GM19239 (cell line): ENCODE measurements at places on chromosomes 1 and 21.

GRCh38 chr1:39648496-39648895 lies 9.1 kb upstream of the HEYL start:
- no peak for DNase-seq

GRCh38 chr1:203117611-203118575 lies 9.6 kb upstream of the ADORA1 start:
- DNase-seq: peak; percentile 57

- no peak for DNase-seq
Observed at GRCh38 chr1:226001963-226002666, 3.0 kb upstream of the SDE2 start.

- DNase-seq: no peak
Observed at GRCh38 chr1:147647796-147648633, 22.3 kb downstream of the ACP6 start.

DNA sequence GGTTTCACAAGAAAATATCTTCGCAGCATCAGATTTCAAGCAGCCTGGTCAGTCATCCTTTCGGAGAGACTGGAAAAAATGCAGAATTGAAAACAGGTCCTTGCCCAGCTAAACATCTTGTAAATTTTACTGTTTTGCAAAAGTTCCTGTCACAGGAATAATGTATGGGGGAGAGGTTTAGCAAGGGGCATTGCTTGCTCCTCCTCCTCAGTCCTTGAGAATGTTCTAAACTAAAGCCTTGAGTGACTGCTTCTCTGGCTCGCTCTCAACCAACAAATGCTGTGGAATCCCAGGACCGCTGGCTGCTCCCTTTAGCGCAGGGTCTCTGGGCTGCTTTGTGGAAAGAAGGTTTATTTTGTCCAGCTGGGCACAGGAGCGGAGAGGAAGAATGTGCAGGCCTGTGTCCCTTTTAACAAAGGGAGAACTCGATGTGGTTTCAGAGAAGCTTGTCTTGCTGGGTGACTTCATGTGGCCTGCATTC lies 33.6 kb upstream of the FHAD1 start:
- DNase-seq: no peak

- no peak for DNase-seq
Observed at GRCh38 chr1:244450597-244451538, 841 bp downstream of the ADSS2 start.
